ENCODE measurements at places on chromosomes 3 and 15. TPM values are rescaled to one million over a fixed set of nuclear protein-coding genes. Genes with fewer than 3 reads are reported as not detected.

DNA sequence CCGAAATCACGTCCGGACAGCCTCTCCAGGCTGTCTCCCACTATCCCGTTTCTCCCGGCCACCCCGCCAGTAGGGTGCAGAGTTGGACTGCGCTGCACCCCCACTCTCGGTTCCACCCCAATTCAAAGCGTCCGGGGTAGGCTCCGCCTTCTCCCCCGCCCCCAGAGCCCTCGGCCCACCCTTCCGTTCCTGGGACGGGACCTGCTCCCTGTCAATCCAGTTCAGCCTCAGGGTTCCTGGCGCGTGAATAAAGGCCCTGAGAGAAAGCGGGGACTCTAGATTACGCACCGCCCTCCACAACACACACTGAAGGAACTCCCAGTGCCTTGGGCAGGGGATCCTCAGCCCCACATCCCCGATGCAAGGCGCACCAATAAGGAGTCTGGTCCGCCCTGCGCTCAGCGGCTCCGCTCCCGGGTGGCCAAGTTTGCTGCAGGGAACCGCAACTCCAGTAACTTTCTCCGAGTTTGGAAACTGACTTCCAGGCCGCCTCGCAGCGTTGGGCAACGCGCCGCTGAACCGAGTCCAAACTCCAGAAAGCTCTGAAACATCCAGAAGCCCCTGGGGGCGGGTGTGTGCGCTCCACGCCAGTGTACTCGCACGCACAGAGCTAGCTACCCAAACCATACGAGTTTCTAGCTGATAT, 1.9 kb downstream of the ADAMTS9 start:
- DNase-seq, result peak; percentile 11

The PAQR5 gene
- total RNA-seq, result not detected

- no peak for DNase-seq
Observed at GRCh38 chr15:70343961-70344621, 246.4 kb upstream of the TLE3 start.

DNA sequence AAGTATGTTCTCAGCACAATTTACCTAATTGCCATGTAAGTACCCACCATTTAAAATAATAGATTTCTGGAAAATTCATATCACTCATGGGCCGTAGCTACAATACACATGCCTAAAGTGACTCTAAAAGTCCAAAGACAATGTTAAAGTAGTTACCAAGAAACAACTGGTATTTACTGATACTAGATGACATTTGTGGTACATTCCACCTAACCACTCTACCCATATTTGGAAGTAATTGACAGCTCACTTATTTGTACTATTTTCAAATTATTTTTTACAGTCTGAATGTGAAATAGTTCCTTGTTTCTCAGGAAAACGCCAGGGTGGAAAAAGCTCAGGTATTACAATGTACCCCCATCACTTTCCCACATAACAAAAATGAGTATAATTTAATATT, 573.0 kb downstream of the MECOM start:
- no peak for DNase-seq

GRCh38 chr3:197994736-197995135, 34.7 kb downstream of the LMLN start:
- no peak for DNase-seq

DNA sequence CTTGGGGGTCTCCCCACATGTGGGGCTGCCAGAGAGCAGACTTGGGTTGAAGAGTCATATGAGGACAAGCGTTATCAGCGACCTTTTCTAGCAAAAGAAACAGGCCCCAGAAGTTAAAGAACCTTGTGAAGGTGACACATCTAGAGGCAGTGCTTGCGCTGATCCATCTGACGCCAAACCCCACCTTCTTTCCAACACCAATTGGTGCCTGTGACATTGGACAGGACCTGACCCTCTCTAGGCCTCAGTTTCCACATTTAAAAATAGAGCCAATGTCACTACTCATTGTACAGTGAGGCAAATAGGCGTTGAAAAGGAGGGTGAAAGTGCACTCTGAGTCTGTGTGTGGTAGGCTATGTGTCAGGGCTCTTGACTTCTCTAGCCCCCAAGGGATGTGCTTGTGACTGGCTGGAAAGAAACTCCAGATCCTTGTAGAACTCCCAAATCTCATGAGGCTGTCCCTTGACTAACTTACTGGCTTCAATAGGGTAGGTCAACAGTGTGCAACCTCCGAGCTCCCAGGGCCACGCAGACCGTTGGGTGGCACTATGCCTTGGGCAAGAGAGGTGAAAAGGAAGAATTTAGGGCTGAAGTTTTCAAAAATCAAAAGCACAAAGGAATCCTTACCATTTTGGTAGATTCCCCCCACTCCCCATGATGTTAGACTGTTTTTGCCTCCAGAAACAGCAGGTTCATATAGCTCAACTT, 666 bp upstream of the FAM219B start:
- no peak for DNase-seq

The DUOXA2 gene
- total RNA-seq, result not detected

DNA sequence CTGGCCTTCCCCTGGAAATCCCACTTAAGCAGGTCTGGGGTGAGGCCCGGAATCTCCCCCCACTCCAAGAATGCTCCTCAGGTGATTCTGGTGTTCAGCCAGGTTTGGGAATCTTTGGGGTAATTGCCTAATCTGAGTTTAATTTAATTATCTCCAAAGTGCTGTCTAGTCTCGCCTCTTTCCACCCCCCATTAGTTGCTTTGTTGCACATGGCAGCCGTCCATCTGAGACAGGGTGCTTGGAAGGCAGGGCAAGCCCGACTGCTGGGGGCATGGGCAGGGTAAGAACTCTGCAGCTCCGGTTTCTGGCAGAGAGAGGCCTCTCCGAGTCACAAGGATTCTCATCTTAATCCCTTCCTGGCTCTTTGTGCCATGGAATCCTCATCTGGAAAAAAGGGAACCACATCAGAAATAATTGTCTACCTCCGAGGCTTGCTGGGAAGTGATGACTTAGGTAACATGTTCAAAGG, 15.0 kb downstream of the IL17RD start:
- no peak for DNase-seq

GRCh38 chr15:35667908-35668307, 121.9 kb upstream of the DPH6 start:
- DNase-seq, result no peak

- DNase-seq, result no peak
Observed at GRCh38 chr3:128378631-128379347, 87.9 kb downstream of the DNAJB8 start.

The GOLGA6B gene
- total RNA-seq, result not detected

The CTDSPL gene
- 5.3 TPM for total RNA-seq

- no peak for DNase-seq
Observed at GRCh38 chr15:63514531-63514943, 10.1 kb downstream of the USP3 start.

The FANCD2 gene
- 86.4 TPM for total RNA-seq

The TEX9 gene
- total RNA-seq, result 1.5 TPM

DNA sequence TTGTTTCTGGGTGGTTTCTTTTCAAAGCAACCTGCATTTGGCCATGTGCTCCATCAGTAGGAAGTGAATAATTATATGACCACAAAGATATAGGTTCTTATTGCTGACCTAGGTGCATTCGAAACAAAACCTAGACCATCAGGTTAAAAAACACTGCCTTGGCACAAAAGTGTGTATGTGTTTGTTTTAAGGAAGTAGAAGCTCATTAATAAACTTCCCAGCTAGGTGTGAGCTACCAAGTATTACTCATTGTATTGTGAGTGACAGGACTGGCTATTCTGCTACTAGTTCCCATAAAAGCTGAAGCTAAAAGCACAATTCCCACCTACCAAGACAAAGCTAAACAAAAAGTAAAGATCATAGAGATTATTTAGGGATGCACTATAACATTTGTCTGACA, 168.2 kb downstream of the TP63 start:
- no peak for DNase-seq

- DNase-seq, result no peak
Observed at GRCh38 chr3:168197162-168197561, 101.4 kb upstream of the GOLIM4 start.

The SCAMP2 gene
- 61.6 TPM for total RNA-seq

DNA sequence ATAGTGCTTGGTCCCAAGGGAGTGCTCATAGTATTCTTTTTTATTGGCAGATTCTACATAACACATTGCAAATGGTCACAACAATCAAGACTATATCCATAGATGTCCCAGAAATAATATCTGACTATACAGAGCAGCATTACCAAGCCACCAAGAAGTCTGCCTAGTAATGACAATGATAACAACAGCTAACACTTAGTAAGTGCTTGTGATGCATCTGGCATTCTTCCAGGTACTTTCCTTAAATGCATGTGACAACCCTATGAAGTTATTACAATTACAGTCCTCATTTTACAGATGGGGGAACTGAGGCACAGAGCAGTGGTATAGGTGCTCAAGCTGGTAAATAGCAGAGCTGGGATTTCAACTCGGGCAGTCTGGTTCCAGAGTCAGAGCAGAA, 49.6 kb upstream of the ICE2 start:
- DNase-seq, result no peak

DNA sequence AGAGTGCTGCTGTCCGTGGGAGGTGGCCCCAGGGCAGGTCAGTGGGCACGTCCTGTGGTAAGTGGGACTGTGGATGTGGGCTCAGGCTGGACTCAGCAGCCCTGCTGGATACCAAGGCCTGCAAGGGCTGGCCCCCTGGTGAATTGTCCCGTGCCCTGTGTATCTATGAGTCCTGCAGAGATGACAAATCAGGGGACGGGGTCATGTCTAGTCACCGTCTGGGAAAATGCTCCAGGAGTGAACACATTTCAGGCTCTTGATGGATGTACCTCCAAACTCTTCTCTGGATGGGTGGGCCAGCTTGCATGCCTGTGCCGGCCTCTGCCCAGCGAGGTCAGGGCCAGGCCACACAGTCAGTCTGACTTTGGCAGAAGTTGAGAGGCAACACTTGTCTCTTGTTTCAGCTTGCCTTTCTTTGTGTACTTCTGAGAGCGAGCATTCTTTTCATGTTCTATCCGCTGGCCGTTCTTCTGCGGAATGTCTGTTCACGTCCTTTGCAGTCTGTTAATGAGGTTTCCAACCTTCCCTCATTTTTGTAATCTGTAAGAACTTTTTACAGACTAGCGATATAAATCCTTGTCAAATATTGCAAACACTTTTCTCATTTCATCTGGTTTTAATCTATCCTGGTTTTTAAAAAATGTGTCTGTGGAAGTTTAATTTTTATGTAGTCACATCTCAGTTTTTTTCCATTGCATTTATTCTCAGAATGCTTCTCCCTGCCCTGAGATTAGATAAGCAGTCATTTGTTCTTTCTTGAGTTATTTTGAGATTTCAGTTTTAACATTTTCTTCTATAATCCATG, 11.4 kb upstream of the STAB1 start:
- no peak for DNase-seq

DNA sequence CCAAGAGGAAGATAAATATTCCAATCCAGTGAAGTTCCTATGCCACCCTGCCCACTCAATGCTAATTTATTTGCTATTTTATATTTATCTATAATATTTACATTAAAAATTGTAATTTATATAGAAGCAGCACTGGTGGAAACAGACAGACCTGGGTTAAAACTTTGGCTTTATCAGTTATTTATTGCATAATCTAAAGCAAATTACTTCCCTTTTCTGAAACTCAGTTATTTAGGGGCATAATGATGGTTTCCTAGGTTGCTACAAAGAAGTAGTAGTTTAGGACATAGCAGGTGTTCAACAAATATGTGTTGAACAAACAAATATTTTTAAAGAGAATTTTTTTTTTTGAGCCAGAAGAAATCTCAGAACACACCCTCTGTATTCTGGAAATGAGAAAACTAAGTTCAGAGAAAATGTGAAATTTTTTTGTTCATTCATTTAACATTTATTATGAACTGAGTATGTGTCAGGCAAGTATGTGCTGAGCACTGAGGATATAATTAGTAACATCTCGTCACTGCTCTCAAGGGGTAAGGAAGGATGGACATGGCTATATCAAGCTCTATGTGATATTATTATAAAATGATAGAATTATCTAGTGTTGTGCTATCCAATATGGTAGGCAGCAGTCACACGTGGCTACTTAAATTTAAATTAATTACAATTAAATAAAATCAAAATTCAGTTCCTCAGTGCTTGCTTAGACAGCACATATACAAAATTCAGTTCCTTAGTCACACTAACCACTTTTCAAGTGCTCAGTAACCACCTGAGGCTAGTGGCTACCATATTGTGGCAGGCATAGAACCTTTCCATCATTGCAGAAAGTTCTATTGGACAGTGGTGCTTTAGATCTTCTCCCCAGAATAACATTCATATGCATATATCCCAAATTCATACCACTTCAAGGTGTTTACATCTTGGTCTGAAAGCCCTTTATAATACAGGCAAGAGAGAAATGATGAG, 7.0 kb upstream of the UBE2Q2 start:
- DNase-seq, result no peak

The FBXW12 gene
- total RNA-seq, result 0.16 TPM

GRCh38 chr15:76235186-76235826, 76.0 kb downstream of the ETFA start:
- no peak for DNase-seq

- DNase-seq, result no peak
Observed at GRCh38 chr15:89018207-89018606, 70.0 kb upstream of the ABHD2 start.

DNA sequence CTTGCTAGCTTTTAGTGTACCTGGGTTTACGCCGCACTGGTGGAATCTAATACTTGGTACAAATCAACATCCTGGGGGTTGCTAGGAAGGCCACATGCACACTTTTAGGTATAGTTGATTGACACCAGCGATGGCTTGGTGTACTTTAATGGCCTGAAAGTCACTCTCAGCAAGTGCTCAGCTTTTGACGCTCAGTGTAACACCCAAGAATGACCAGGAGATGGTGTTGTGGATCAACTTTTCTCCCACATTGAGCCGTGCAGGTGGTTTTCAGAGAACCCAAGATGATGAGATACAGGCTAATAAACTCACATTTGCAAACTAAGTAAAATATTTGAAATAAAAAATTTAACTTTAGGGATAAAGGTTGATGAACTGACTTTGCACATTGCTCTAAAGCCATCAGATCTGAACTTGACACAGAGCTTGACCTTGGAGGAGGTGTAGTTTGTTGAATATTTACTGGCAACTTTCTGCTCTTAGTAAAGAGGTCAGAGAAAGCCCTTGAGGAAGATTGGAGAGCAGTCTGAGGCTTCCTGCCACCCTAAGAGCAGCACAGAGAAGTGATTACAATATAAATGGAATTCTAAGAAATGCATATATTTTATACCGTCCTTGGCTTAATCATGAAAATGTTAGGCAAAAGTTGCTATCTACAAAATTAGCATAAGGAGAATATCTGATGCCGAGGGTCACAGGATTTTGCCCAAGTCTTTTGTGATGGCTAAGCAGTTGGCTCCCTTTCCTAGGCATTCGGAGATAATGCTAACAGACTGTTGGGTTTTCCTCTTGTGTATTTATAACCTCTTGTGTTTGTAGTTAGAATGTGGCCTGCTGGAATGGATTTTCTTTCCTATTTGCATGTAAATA, 143.4 kb upstream of the RASGRP1 start:
- peak; percentile 48 for DNase-seq

- no peak for DNase-seq
Observed at GRCh38 chr15:25803541-25803940, 59.6 kb downstream of the ATP10A start.

- DNase-seq, result peak; percentile 69
Observed at GRCh38 chr15:65032801-65033537, 3.5 kb upstream of the MTFMT start.

- no peak for DNase-seq
Observed at GRCh38 chr3:44340058-44340395, 1.5 kb downstream of the TCAIM start.
